Activated CD4-positive, alpha-beta memory T cell treated with anti-CD3 and anti-CD28 coated beads, Interleukin-2, amount 10 ng/mL, durations not matched to agents 7 days and 5 days (primary cell): ENCODE measurements at places on chromosomes 7 and 10.

DNA sequence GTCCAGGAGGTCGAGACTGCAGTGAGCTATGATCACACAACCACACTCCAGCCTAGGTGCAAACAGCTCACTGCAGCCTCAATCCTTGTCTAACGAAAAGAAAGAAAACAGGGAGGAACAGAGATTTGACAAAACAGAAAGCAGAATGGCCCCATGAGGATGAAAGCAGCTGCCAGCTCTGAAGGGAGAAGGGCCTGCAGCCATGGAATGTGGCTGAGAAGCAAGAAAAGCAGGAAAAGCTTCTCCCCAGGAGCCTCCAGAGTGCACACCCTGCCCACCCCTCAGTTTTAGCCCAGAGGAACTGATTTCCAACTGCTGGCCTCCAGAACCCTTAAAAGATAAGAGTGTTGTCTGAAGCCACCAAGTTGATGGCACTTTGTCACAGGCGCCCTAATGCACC is 13.0 kb downstream of the ESYT2 start:
- peaks cover 44% of the 10 kb centered on the region for H3K36me3 ChIP-seq
- DNase-seq = no peak
- peak overlapping the region; percentile 29 for H3K4me3 ChIP-seq
- H3K4me1 ChIP-seq = peaks cover 98% of the 10 kb centered on the region
- no peaks in the 10 kb centered on the region for H3K27me3 ChIP-seq
- peak overlapping the region; percentile 92 for H3K27ac ChIP-seq

DNA sequence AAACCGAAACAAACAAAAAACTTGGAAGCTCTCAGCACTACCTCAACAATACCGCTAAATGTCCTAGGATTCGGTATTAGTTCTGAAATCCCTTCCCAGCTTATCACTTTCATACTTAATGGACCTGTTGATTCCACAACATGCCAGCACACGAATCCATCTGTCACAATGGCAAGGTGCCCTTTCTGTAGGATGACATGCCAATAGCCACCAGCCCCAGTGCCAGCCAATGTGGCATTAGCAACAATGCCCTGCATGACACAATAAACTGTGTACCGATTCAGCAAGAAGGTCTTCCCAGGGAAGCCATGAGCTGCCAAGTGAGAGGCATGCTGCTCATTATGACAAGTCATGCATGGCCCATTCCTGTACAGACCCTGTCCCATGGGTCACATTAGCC is 35.6 kb upstream of the CHCHD3 start:
- no peak overlapping the region for H3K27ac ChIP-seq
- H3K36me3 ChIP-seq = no peaks in the 10 kb centered on the region
- peaks cover 19% of the 10 kb centered on the region for H3K27me3 ChIP-seq
- H3K4me1 ChIP-seq = no peaks in the 10 kb centered on the region
- no peak overlapping the region for H3K4me3 ChIP-seq

DNA sequence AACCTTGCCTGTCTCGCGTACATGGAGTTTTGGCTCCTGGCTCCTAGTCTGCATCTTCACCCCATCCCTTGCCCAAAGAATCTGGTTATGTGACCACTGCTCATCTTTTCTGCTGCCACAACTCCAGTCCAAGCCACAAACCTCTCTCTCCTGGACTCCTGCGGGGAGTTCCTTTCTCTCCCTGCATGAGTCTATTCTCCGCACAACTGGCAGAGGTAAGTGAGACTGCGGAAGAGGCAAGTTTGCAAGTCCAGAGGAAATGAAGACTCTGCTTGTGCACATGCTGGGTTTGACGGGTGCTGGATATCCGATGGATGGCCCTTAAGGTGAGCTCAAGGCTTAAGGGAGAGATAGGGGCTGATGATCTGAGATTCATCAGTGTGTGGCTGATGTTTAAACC is 61.0 kb downstream of the TRUB1 start:
- DNase-seq = no peak
- H3K27ac ChIP-seq = no peak overlapping the region
- peaks cover 5% of the 10 kb centered on the region for H3K4me1 ChIP-seq
- H3K36me3 ChIP-seq = no peaks in the 10 kb centered on the region
- H3K4me3 ChIP-seq = no peak overlapping the region

GRCh38 chr10:78960316-78960800 is 108.4 kb upstream of the ZMIZ1 start:
- no peaks in the 10 kb centered on the region for H3K36me3 ChIP-seq
- H3K4me3 ChIP-seq = no peak overlapping the region
- H3K4me1 ChIP-seq = no peaks in the 10 kb centered on the region
- DNase-seq = no peak
- no peaks in the 10 kb centered on the region for H3K27me3 ChIP-seq

GRCh38 chr10:119450606-119451299 is 91.8 kb downstream of the RGS10 start:
- no peaks in the 10 kb centered on the region for H3K36me3 ChIP-seq
- peaks cover 9% of the 10 kb centered on the region for H3K4me1 ChIP-seq
- no peak overlapping the region for H3K27ac ChIP-seq
- H3K4me3 ChIP-seq = no peak overlapping the region
- no peaks in the 10 kb centered on the region for H3K27me3 ChIP-seq

GRCh38 chr10:6212806-6213205 is 10.1 kb downstream of the PFKFB3 start:
- peaks cover 39% of the 10 kb centered on the region for H3K36me3 ChIP-seq
- DNase-seq = no peak
- H3K27ac ChIP-seq = no peak overlapping the region
- no peak overlapping the region for H3K4me3 ChIP-seq

- H3K27ac ChIP-seq = no peak overlapping the region
- DNase-seq = no peak
- peaks cover 6% of the 10 kb centered on the region for H3K27me3 ChIP-seq
Measured at GRCh38 chr7:142460402-142461117, 202.7 kb upstream of the PRSS58 start.

GRCh38 chr10:122168598-122169394 is 102.3 kb upstream of the BTBD16 start:
- peaks cover 35% of the 10 kb centered on the region for H3K27me3 ChIP-seq
- DNase-seq = no peak
- no peak overlapping the region for H3K4me3 ChIP-seq
- H3K4me1 ChIP-seq = no peaks in the 10 kb centered on the region

DNA sequence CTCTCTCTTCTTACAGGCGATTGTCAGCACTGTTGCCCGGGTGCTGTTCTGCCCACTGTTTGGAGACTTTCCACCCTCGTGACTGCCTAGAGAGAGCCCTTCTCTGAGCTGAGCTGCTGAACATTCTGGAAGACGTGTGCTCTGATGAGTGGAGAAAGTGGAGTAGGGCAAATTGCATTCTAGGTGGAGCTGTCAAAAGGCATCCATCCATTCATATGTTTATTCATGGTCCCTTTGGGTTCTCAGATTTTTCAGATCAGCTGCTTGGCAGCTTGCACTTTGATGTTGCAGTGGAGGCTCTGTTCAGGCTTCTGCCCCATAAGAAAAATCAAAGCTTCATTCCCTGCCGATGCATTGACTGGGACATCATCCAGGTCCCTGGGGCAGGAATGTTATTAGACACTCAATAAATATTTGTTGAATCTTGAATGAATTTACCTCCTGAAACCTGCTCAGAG is 120.7 kb upstream of the EEPD1 start:
- H3K27ac ChIP-seq = no peak overlapping the region
- DNase-seq = no peak
- H3K4me3 ChIP-seq = no peak overlapping the region
- H3K36me3 ChIP-seq = no peaks in the 10 kb centered on the region

DNA sequence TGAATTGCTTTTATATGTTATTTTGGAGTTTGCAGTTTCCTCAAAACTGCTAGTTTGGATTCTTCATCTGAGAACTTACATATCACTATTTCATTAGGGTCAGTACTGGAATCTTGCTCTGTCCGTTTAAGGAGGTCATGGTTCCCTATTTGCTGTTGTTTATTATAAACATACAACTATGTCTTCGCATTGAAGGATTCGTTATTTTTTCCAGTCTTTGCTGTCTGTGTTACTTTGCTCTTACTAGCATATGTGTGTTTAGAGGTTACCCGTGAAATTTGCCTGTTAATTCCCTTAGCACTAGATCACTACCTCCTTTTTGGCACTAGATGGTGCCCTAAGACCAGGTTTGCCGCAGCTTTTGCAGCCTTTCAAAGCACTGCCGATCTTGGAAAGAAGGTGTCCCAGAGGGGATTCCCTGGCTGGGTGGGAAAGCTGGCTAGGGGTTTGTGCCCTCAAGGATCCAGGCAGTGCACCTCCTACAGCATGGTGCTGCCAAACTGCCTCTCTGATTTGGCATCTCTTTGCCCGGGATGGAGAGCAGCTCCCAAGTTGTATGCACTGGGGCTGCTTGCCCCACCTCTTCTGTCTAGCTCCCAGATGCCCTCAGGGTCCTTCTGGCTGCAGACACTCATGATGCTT is 103.1 kb upstream of the APBB1IP start:
- H3K27ac ChIP-seq = peak overlapping the region; percentile 61
- H3K36me3 ChIP-seq = peaks cover 4% of the 10 kb centered on the region
- H3K4me1 ChIP-seq = peaks cover 10% of the 10 kb centered on the region
- peaks cover 5% of the 10 kb centered on the region for H3K27me3 ChIP-seq
- DNase-seq = peak; percentile 68

DNA sequence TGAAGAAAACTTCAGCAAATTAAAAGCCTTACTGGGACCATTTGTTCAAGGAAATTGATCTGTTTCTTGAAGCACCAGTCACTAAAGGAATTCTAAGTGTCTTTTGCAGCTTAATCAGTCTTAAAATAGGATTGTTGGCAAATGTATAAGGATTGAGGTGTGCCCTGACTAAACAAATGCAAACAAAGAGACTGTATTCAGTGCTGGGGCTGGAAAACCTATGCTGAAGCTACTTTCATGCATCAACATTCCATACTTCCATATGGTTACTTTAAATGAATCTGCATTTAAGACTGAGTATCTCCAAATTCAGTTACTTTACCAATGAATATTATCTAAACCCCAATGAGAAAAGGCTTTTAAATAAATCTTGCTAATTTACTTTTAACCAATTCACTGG is 183.3 kb downstream of the ELAPOR2 start:
- no peak overlapping the region for H3K27ac ChIP-seq
- no peak overlapping the region for H3K4me3 ChIP-seq
- no peaks in the 10 kb centered on the region for H3K36me3 ChIP-seq
- no peaks in the 10 kb centered on the region for H3K4me1 ChIP-seq
- DNase-seq = no peak

DNA sequence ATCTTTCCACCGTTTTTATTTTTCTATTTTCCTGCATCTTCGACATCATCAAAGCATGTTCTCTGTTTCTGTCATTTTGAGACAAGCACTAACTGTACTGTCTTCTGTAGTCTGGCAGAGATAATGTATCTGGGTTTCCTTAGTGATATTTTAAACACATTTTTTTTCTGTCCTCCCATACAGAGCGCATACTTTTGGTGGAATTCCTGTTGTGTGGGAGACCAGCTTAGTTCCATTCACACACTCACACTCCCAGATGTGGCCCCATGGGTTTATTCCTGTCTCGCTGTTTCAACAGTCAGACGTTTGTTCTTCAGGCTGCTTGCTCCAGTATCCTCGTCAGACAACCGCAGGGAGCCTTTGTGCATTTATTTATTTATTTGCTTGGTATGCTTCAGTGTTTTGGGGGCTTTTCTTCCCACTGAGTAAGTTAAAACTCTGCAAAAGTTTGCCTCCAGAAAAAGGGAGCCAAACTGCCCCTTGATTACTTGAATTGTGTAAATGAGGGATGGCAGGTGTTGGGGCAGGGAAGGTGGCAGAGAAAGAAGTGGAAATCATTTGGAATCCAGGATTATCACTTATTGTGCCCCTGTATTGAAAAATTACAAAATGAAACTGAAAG is 456.8 kb upstream of the KLF6 start:
- H3K27me3 ChIP-seq = no peaks in the 10 kb centered on the region
- no peak overlapping the region for H3K27ac ChIP-seq
- H3K4me3 ChIP-seq = no peak overlapping the region
- peaks cover 8% of the 10 kb centered on the region for H3K36me3 ChIP-seq
- H3K4me1 ChIP-seq = peaks cover 39% of the 10 kb centered on the region
